Tibial artery (tissue), 4 donors: ENCODE measurements at places on chromosomes 11 and 22.

DNA sequence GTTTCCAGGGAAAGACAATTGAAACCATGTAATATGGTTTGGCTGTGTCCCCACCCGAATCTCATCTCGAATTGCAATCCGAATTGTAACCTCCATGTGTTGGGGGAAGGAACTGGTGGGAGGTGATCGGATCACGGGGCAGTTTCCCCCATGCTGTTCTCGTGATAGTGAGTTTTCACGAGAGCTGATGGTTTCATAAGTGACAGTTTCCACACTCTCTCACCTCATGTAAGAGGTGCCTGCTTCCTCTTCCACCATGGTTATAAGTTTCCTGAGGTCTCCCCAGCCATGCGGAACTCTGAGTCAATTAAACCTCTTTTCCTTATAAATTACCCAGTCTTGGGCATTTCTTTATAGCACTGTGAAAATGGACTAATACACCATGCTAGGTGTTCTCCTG is 148.3 kb upstream of the CADM1 start:
- DNase-seq, result no peak

GRCh38 chr11:1793081-1793480 is 29.4 kb upstream of the CTSD start:
- DNase-seq, result no peak

- DNase-seq, result peak; percentile 84
These were observed 9.2 kb downstream of the SIPA1 start for GRCh38 chr11:65646958-65647701.

DNA sequence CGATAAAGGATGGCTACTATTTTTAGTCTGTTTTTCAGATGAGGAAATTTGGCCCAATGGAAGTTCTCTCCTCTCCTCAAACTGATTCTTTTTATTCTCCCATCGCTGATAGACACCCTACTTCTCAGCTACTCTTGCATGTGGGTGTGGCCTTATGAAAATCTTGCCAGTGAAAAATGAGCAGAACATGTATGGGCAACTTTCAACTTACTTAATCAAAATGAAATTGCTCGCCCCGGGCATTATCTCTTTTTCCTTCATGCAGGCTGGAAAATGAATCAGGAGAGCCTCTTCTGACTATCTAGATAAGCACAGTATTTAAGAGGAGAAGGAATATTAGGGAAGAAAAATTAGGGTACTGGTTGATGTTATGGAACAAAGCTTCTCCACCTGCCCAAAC is 2354.7 kb upstream of the RAG2 start:
- DNase-seq, result no peak

- DNase-seq, result no peak
These were observed 66.6 kb upstream of the CECR2 start for GRCh38 chr22:17302616-17303015.

- no peak for DNase-seq
These were observed 33.0 kb downstream of the CHID1 start for GRCh38 chr11:877565-877964.

GRCh38 chr11:12243911-12244550 is 133.3 kb upstream of the PARVA start:
- DNase-seq, result no peak

- DNase-seq, result no peak
These were observed 3.8 kb downstream of the ALKBH8 start for GRCh38 chr11:107561688-107562087.

DNA sequence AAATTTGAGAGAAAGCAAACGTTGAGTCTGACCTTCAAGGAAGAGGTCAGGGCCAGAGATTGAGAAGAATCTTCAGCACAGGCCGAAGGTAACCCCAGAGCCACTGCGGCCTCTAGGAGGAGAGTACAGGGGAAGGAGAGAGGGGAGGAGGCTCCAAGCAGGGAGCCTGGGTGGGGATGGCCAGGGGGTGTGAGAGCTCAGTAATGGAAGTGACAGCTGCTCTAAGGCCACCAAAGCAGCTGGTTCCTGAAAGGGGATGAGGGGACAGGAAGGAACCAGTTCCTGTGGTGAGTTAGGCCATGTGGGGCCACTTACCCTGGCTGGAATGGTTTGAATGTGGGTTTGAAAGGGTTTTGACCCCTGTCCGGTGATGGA is 46.1 kb downstream of the PISD start:
- DNase-seq, result no peak

DNA sequence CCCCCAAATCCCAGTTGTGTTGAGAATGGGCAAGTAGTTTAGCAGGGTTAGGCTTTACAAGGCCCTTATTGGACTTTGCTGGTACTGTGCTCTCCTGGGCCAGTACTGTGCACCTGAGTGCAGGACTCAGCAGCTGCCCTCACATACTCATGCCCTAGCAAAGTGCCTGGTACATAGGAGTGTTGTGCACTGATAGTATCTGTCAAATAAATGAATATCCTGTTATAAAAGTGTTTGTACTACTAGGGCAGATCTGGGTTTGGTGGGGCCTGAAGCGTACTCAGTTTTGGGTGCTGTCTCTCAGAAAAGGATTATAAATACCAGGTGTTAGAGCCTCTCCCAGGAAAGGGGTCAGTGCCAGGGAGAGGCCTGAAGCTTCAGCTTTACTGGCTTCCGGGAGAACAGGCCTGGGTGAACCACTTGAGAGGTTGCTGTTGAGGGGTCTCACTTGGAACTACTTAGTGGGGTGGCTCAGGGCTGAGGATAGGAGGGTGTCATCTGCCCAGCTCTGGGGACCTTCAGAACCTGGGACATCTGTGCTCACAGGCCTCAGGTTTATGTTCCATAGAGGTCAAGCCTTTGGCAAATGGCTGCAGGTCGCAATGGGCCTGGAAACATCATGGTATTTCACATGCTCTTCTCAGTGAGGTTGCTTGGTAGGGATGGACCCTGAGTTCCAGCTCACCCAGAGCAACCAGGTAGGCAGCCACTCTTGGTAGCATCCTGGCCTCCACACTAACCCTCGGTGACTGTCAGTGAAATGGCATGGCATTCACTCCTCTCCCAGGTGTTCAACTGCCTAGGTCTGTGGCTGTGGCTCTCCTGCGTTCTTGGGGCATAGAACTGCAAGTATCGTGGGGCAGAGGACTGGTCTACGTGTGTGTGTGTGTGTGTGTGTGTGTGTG is 106.1 kb downstream of the ZBTB16 start:
- DNase-seq, result no peak
